ENCODE measurements at places on chromosomes 6 and 20.

DNA sequence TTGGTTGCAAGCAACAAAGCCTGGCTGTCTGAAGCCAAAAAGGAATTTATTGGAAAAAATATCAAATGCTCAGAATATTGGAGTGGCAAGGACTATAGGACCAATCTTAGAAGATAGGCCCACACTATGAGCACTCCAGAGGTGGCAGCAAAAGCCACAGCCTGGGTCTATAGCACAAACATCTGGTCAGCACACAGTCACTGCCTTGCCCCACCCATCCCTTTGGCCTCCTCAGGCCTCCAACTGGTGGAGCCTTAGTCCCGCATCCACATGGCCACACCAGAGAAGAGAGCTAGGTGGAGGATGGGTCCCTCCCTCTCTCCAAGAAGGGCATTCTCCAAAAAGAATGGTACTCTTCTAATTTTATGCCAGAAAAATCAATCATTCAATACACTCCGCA, 14.0 kb downstream of the NUDT3 start:
- no peak for DNase-seq

DNA sequence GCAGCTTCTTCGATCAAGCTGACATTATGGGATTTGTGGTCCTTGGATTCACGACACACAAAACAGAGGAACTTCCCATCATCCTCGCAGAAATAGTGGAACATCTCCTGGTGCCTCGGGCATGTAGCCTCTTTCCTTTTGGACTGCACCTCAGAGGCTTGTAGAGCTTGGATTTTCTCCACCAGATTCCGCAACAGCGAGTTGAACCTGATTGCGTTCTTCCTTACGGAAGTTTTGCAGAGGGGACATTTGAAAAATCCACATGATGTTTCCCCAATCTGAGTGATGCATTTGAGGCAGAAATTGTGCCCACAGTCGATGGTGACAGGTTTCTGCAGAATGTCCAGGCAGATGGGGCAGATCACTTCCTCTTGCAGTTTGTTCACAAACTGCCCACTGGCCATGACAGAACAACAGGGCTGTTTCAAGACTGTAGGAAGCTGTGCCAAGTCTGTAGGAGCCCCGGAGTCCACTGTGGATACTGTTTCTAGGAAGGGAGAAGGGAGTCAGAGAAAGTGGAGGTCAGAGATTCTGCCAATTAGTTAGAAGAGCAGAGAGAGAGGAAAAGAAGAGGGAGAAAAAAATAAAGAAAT, 392 bp downstream of the TRIM31 start:
- DNase-seq: no peak

DNA sequence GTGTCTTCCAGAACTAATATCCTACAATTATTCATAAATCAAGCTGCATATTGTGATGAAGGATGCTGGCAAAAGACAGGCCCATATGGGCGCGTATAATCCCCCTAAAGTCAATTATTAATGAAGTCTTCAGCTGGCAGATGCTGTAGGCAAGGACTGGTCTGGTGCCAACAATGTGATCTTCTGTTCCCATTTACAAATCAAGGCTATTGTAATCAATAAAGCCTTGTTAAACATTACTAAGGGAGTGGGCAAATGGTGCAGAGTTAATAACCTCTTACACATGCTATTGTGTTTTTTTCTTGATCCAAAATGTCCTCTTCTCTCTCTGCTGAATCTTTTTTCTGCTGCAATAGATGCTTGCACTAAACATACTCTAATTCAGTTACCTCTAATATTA, 119.0 kb downstream of the ALDH8A1 start:
- DNase-seq: peak; percentile 9

- no peak for DNase-seq
These were observed 372.7 kb downstream of the CDKAL1 start for GRCh38 chr6:20906945-20907344.

DNA sequence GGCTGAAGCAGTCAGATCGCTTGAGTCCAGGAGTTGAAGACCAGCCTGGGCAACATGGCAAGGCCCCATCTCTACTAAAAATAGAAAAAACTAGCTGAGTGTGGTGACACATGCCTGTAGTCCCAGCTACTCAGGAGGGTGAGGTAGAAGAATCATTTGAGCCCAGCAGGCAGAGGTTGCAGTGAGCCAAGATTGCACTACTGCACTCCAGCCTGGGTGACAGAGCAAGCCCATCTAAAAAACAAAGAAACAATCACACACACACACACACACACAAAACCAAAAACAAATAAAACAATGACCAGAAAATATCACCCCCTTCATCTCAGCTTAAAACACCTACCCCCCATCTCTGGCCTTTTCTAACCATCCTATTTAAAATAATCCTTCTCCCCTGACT, 68.0 kb downstream of the BTBD9 start:
- no peak for DNase-seq

DNA sequence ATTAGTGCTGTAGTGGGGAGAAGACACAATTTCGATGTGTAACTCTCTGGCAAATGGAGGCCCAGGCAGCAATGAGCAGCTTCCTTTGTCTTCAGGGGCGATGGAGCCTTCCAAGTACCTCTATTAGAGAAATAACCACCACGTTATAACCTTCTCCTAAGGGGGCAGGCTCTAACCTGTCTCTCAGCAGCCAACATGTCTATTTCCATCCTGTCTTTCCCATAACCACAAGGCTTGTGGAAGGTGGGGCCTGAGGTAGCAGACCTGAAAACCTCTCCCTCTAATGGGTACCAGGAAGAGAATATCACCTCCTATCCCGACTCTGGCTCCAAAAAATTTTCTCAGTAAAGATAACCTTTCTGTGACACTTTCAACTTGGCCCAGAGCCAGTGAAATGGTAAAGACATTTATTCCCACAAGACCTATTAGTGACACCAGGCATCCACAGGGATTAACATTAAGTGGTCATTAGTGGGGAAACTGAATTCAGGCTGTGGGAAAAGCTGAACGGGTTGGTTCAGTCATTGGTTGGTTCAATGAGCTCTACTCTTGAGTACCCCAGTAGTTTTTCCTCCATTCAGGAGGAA, 4.0 kb downstream of the PEX6 start:
- no peak for DNase-seq

GRCh38 chr6:163750431-163751031, 336.0 kb downstream of the QKI start:
- DNase-seq: no peak

DNA sequence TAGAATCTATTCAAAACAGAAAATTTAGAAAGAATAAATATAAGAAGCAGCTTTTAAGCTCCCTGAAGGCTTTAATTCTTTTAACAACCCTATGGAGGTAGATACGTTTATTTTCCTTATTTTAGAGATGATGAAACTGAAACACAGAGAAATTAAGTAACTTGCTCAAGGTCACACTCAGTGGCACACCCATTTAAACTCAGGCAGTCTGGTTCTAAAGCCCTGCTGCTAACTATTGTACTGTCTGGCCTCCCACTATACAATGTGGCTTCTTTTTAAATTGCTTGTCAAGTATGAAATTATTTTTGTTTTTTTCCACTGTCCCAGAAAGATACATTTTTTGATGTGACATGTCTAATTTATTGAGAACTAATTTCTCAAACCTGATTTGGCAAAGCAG, 55.7 kb downstream of the FAM217A start:
- no peak for DNase-seq

DNA sequence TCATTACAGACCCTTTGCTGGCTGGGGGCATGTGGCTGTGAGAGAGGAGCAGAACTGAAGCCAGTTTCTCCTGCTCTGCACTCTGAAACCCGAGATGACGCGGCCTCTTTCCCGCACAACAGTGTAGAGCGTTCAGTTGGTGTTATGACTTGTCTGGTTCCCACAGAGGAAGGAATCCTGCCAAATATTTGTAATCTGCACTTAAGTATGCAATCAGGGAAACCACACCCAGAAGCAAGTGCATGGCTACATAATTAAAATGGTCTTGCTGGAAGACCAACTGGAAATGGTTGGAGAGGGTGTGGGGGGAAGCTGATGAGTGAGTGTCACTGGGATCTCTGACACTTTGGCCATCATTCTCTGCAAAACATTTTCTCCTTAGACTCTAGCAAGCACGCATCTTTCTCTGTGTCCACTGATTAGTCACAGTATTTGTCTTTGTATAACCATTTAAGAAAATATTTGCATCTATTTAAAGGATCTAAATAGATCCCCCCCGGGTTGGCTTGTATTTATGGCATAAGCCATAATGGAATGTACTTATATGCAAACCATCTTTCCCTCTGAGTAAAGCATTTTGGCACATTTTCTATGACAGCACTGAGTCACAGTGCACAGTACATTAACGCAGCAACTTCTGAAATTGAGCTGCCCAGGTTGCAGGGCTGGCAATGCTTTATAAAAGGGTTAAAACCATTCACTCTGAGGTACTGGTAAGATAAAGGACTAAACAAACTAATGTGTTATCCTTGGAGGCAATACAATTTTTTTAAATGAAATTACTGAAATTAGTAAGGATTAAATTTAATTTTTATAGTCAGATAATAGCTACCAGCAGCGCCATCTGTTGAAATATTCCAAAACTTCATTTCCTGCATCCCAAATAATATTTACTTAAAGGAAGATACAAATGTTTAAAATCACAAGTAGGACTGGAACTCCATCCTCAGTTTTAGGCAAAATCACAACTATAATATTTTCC, 76.7 kb downstream of the FOXC1 start:
- DNase-seq: no peak
